ENCODE measurements at places on chromosomes 5 and 9.

DNA sequence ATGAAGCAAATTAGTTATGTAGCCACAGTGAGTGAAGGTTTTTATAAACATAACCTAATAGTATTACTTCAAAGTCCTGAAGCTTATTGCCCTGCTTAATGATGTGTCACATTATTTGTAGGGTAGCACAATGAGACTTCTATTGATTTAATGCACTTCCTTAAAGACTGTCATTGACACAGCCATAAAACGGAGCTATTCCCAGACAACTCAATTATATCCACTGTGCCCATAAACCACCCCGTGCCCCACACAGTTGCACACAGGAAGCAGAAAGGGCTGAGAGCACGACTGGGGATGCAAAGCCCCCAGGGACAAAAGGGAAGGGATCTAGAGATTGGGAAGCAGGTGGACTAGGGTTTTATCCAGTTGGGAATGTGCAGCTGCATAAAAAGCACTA, 37.0 kb downstream of the TRIM32 start:
- DNase-seq: no peak

GRCh38 chr9:19488721-19489120, 79.9 kb downstream of the ACER2 start:
- no peak for DNase-seq

- no peak for DNase-seq
Observed at GRCh38 chr5:85605381-85605780, 1012.4 kb upstream of the COX7C start.

DNA sequence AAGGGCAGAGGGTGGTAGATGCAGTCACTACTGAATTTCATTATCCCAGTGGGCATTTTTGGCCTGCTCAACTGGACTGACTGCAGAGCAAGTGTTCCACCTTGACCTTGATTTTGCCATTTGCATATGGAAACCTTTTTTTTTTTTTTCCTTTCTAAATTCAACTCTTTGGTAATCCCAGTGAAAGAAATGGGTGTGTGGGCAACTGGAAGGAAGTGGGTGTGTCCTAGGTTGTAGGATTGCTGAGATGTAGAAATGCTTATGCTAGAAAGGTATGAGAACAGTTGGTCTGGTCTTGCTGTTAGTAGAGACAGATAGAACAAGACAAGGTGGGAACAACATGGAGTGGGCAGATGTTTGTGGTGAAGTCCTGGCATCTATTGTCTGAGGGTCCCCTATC, 7.8 kb upstream of the IL12B start:
- DNase-seq: no peak

DNA sequence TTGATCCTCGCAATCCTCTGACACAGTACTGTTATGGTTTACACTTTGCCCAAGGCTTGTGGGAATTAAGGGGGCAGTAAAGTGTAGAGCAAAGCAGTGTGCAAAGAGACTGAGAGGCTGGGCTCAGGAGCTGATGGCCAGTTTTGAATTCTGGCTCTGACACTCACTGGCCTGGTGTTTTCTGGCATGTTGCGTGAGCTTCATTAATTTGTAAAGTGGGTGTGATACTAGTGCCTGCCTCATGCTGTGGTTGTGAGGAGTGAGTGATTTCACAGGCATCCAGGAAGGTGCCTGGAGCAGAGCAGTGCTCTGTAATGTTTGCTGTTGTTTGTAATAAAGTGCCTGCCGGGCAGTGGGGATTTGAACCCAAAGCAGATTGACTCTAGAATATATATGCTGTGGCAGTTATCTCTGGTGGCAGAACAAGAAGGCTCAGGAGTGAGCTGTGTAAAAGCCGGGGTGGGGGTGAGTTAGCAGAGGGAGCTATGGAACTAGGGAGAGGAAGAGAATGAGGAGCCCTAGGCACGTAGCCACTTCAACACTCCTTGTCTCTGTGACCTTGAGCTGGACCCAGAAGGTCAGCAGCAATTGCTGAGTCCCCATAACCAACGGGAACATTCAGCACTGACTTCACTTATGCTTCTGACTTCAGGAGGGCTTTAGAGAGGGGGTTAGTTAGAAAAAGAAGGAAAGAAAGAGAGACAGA, 108.5 kb downstream of the DOCK2 start:
- DNase-seq: no peak

GRCh38 chr9:3292311-3292710, 233.5 kb downstream of the RFX3 start:
- no peak for DNase-seq

- no peak for DNase-seq
Observed at GRCh38 chr5:143059355-143059754, 289.2 kb downstream of the ARHGAP26 start.

DNA sequence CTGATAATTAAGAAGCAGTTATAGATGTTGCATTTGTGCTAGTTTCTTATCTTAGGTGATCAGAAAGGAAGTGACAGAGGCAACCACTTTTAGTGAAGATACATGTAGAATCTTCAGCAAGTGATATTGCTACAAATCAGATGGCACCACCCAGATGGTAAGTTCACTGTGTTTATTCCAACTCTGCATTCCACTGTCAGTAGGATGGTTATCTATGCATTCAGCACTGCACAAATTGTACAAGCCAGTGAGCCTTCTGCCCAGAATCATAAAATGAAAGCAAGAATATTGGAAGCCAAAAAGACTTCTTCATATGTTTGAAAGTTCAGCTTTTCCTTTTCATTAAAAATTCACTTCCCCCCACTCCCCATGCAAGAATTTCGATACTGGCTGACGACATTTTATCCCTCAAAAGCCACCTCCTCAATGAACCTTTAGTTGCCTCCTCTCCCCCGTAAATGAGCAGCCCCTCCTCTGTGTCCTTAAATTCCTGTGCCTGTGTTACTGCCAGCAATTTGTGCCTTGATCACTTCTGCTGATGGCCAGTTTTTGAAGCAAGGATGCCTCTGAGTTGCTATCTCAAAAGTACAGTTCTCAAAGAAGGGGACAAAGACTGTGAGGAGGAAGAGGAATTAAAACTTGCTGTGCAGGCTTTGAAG, 91.6 kb downstream of the ZSWIM6 start:
- no peak for DNase-seq

GRCh38 chr5:73673161-73673591, 47.2 kb downstream of the ARHGEF28 start:
- DNase-seq: no peak

DNA sequence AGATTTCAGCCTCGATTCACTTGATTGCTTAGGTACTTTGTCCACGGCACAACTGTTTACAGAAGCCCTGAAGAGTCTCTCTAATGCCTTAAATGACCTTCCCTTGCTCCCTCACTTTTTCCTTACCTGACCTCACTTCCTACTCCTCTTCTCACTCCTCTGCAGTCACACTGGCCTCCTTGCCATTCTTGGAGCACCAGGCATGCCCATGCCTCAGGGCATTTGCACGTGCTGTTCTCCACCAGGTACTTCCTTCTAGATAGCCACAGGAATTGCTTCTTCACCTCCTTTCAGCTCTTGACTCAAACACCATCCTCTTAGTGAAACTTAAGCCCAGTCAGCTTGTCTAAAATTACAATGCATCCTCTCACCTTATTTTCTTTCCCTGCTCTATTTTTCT, 52.4 kb upstream of the TRAF1 start:
- no peak for DNase-seq

GRCh38 chr5:98016771-98017170, 756.7 kb upstream of the RGMB start:
- no peak for DNase-seq

GRCh38 chr5:175700991-175701390, 43.1 kb downstream of the HRH2 start:
- no peak for DNase-seq

DNA sequence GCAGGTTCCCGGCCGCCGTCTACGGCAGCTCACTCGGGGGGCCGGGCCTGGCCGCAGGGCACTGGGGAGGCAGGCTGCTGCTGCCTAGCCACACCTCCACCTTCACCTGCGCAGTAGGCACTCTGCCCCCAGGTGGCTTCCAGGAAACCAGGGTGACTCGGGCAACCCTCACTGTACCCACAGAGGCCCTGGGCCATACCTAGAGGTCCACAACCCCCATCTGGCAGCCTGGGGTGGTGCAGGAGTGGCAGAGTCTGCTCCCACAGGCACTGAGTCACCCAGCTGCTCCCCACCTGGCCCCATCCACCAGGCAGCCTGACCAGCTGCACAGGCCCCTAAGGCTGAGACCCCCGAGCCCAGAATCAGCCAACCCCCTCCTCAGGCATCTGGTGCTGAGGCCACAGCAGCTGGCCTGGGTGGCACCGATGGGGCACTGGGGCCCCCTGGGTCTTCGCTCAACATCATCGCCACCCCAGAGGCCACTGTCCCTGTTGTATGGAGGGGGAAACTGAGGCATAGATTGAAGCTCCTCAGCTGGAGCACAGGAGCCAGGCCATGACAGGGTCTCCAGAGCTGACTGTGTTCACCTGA, 70.2 kb downstream of the KCNT1 start:
- no peak for DNase-seq

- DNase-seq: no peak
Observed at GRCh38 chr5:118257066-118257465, 731.3 kb downstream of the DTWD2 start.

GRCh38 chr5:20604992-20605391, 617.0 kb upstream of the CDH18 start:
- DNase-seq: no peak

DNA sequence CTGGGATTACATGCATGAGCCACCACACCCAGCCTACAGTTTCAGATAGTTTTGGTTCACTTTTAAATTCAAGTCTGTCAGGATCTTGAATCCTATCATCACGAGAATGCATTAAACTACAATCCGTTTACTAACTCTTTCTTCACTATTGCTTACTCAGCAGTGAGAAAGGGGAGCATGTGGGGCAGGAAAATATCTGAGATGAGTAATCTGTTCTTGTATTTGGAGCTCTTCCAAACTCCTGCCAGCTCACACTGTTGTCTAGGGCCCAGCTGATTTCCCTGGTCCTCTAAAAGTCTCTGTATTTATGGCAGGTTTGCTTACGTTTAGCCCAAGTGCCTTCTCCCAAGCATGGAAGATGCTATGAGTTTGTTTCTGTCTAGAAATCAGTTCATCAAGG, 152.2 kb downstream of the FGF18 start:
- no peak for DNase-seq
